CD4-positive, alpha-beta T cell (primary cell): ENCODE measurements at places on chromosomes 3 and 15.

DNA sequence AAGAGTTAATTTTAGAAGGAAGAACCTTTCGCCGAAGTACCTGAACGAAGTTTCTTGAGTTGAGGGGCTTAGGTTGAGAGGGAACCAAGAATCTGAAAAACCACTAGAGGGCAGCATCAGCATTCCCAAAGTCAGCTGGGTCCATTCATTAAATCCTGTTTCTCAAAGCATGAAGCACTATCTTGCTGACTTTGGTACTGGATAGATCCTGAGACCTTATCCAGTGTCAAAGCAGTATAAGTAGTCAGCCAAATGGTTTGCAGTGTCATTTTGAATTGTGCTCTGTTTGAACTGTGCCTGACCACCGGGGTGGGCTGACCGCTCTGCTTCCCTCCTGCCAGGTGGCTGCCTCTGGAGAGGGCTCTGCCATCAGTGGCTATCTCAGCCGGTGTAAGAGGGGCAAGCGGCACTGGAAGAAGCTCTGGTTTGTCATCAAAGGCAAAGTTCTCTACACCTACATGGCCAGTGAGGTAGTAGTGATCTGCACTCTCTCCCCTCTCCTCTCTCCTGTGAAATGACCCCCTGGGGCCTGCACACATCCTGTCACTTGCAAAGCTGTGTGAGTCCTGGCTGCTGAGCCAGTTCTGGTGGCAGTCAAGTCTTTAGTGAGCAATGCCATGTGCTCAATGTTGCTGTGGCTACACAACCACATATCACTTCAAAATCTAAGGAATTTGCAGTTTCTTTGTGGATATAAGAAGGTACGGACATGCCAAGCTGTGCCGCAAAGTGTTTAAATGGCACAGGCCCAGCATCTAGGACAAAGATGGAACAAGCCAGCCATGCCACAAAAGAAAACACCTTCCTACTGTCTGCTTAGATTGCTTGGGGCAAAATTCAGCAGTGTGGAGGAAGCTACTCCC, 21.4 kb upstream of the NR2C2 start:
- DNase-seq = no peak

DNA sequence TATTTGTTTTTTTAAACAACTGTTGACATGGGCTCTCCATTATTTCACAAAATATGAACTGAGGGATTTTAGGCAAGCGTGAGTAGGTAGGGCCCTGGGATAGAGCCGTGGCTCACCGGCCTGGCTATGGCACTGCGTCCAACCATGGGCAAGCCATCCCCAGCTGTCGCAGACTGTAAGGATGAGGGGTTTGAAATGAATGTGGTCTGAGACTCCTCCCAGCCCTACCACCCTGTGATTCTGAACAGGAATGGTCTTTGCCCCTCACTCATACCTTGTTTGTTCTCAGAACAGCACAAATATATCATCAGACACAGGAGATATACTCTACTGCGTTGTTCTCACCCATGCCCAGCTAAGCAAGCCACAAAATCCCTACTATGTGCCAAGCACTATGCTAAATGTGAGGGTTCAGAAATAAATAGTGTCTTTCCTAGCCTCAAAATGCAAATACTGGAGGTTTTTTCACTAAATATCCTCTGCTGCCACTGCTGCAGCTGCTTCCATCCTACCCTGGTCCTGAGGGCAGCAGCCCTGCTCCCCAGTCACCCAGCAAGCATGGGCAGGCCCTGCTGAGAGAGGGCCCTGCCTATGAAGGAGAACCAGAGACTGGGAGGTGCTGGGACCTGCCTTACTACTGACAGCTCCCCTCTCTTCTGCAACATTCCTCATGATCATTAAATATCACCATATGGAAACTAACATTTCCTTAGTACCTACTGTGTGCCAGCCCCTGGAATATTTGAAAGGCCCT, 102.8 kb downstream of the XXYLT1 start:
- no peak for DNase-seq

DNA sequence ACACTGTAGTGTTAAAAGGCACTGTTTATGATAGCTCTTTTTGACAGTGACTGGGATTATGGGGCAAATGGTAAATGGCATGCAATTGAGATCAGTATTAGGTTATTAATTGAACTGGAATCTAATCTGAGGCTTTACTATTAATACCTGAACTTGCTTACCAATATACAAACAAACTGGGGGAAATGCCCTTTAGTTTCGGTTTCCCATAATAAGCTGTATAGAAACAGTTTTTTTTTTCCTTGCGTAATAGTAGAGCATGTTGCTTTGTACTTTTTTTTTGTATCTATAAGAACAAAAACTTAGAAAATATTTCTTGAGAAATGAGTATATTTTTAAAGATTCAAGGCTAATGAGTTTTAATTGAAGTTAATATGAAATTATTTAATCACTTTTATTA, 95.0 kb downstream of the FNDC3B start:
- no peak for DNase-seq

- no peak for DNase-seq
These were observed 41.4 kb upstream of the THBS1 start for GRCh38 chr15:39539466-39539865.

DNA sequence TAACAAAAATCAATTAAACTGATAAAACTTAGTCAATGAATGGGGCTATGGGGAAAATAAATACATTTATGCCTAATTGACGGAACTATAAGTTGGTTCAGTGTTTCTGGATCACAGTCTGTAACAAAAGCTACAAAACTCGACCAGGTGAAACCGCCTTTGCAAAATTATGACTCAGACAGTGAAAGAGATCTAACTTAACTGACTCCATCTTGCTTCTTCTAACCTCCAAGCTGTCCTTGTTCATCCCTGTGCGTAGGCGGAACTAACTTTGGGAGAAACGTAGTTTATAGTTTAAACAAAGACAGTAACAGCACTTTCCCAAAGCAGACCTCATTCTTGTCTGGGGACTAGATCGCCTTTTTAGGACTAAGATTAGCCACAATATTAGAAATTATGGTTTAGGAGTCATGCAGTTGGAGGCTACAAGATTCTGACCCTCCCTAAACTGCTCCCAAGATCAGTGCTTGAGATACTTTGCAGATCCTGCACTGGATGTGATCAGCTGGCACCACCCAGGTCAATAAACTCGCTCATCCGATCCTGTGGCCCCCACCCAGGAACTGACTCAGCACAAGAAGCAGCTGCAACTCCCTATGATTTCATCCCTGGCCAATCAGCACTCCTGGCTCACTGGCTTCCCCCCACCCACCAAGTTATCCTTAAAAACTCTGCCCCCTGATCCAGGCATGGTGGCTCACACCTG, 7.2 kb upstream of the MFGE8 start:
- DNase-seq = no peak
